H9 (cell line): ENCODE measurements at places on chromosomes 6 and 20. TPM values are rescaled to one million over a fixed set of nuclear protein-coding genes. Genes with fewer than 3 reads are reported as not detected.

DNA sequence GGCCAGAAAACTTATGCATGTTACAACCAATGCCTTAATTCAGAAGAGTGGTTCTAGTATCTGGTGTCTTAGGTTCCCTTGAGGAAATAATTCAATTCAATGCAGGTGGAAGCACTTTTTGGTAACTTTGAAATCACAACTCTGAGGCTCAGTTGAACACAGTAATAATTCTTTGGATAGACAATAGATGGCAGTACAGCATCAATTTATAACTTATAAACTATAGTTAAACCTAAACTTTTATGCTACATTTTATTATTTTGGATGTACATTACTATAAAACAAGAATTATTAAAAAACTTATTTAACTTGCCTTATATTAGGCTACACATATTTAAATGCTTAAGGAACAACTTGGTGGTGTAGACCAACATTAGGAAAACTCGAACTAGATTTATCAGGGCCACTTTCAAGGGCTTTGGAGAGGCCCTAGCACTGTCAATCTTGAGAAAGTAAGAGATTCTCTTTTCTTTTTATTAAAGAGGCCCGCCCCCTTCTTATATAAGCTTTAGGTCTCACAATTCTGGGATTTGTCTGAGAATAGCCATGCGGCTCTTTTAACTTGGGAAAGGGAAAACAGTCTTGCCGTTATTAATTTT lies 85.9 kb downstream of the CRYBG1 start:
- no peaks in the 10 kb centered on the region for H3K4me1 ChIP-seq
- H3K27me3 ChIP-seq: no peaks in the 10 kb centered on the region
- no peaks in the 10 kb centered on the region for H3K36me3 ChIP-seq
- no peak for DNase-seq
- no peak overlapping the region for H3K4me3 ChIP-seq

- peaks cover 5% of the 10 kb centered on the region; the same call in 1 of the 2 replicates for H3K4me1 ChIP-seq
- DNase-seq: no peak
- no peak overlapping the region for H3K27ac ChIP-seq
- H3K27me3 ChIP-seq: no peaks in the 10 kb centered on the region
These were observed 32.3 kb downstream of the SNAP25 start for GRCh38 chr20:10250902-10251301.

- no peaks in the 10 kb centered on the region; the same call in 1 of the 2 replicates for H3K27me3 ChIP-seq
- no peak overlapping the region for H3K27ac ChIP-seq
- peak; percentile 28 for DNase-seq
- H3K4me3 ChIP-seq: peak overlapping the region; percentile 96
- H3K36me3 ChIP-seq: peaks cover 22% of the 10 kb centered on the region
These were observed 434 bp downstream of the ZKSCAN4 start for GRCh38 chr6:28251661-28252008.

DNA sequence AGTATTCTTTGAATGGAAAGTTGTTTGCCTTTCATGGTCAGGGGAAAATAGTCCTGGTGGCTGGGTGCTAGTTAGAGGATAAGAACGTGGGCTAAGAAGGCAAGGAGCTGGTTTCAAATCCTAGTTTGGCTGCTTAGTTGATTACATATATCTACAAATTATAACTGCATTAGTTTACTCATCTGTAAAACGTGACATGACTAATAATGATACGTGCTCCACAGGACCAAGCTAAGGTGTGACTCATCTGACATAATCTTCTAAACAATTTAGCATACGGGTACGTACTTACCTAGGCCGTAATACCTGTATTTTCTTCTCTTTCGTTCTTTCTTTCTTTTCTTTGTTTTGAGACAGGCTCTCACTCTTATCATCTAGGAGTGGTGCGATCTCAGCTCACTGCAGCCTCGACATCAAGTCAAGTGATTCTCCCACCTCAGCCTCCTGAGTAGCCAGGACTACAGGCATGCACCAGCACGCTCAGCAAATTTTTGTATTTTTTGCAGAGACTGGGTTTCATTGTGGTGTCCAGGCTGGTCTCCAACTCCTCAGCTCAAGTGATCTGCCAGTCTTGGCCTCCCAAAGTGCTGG lies 1274.2 kb upstream of the GJE1 start:
- H3K36me3 ChIP-seq: no peaks in the 10 kb centered on the region
- H3K27ac ChIP-seq: no peak overlapping the region
- H3K4me1 ChIP-seq: no peaks in the 10 kb centered on the region

HSPA1L gene
- total RNA-seq: 1.6 and 2.5 TPM in 2 replicates

CST4 gene
- total RNA-seq: not detected in 2 replicates

CCND3 gene
- 24.2 and 25.3 TPM in 2 replicates for total RNA-seq

RRAGD gene
- 8.3 and 10.6 TPM in 2 replicates for total RNA-seq
